ENCODE measurements at places on chromosomes 1 and 21.
A peak's percentile ranks its signal among the peaks of the same experiment; 100 is the strongest.

DNA sequence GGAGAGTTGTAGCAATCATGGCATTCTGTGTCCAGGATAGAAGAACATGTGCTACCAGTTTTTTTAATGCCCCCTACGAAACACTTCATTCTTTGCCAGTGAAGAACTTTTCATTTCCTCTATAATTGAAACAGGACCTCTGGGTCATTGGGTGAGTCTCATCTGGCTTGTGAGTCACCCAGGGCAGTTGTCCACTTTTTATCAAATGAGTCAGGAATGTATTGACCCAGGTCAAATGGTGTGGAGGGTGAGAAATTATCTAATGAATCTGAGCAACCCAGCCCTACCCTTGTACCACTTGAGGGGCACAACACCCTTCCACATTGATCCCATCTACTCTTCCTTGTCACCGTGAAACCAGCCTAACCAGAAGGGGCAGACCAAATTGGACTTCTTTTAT lies 417.3 kb upstream of the PROX1 start:
- no peak for DNase-seq

GRCh38 chr1:31416101-31416736 lies 3.2 kb downstream of the SERINC2 start:
- no peak for DNase-seq

- no peak for DNase-seq
These were observed 44.0 kb upstream of the GJB5 start for GRCh38 chr1:34710812-34711211.

- peak; percentile 30 for DNase-seq
These were observed 37.1 kb upstream of the CD55 start for GRCh38 chr1:207284209-207284897.

DNA sequence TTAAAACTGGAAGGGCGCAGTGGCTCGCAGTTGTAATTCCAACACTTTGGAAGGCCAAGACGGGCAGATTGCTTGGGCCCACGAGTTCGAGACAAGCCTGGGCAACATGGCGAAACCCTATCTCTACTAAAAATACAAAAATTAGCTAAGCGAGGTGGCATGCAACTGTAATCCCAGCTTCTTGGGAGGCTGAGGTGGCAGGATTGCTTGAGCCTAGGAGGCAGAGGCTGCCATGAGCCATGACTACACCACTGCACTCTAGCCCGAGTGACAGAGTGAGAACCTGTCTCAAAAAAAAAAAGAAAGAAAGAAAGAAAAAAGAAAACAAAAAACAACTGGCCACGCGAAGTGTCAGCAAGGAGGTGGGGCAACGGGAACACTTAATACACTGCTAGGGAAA lies 6.3 kb downstream of the UBE2G2 start:
- DNase-seq: no peak

GRCh38 chr21:42747746-42748351 lies 94.4 kb downstream of the PDE9A start:
- no peak for DNase-seq

DNA sequence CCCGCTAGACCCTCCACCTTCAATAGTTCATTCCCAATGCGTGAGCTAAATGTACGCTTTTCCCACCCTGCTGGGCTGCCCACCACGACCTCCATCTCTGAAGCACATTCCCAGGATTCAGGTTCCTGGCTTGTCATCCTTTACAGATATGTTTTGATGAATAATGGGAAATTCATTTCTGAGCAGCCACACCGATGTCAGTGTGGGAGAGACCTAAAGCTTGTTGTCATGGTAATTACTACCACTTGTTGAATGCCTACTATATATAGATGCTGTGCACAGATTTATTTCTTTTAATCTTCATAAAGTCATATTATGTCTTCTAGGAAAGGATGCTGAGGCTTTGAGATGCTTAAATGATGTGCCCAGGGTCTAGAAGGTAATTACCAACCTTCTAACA lies 8.0 kb downstream of the RCSD1 start:
- DNase-seq: no peak

GRCh38 chr1:1274931-1275431 lies 1.3 kb upstream of the UBE2J2 start:
- no peak for DNase-seq

DNA sequence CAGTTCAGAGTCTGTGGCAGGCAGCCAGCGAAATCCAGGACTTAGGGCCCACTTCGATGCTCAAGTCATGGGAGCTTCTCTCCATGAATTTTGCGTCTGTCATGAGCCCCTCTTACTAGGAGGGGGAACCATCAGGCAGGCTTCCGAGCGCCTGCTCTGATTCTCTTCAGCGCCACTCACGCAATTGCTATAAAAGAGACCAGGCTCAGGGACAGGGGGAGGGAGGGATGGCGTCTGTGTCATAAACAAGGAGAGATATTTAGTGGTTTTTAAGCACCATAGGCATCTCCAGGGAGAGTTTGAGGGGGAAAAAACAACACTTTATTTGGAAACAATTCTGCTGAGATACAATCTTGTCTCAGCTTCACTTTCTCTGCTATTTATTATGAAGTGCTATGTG lies 60.6 kb downstream of the NAV1 start:
- DNase-seq: peak; percentile 89

- DNase-seq: no peak
These were observed 36.2 kb upstream of the TNFRSF1B start for GRCh38 chr1:12130466-12131130.

DNA sequence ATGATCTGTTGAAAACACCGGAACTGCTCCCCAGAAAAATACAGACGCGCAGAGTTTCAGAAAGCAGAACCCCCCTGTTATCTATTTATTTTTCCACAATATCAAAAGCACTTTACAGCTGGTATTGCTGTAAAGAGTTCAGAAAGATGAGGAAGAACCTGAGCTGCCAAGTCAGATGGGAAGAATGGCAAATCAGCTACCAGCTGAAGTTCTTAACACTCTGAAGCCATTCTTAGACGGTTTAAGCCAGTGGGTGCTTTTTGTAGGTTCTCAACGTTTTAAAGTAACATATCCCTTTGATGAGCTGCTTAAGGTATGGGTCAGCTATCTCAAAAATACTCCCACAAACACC lies 714 bp upstream of the AKIRIN1 start:
- peak; percentile 13 for DNase-seq

GRCh38 chr1:31027693-31028526 lies 37.6 kb downstream of the PUM1 start:
- no peak for DNase-seq

DNA sequence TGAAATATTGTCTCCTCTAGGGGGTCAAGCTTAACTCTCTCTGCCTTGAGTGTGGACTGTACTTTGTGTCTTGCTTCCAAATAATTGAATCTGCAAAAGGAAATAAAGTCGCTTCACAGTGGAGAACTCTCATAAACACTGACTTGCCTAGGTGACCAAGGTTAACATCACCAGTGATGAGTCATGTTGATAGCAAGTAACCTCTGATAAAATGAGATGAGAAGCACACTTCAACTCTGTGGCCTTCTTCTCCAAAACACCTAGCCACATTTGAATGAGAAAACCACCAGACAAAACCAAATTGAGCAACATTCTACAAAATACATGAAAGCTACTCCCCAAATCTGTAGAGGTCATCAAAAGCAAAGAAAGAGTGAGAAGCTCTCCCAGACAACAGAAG lies 37.6 kb downstream of the PDE4B start:
- no peak for DNase-seq

GRCh38 chr21:37273911-37274690 lies 7.0 kb upstream of the VPS26C start:
- no peak for DNase-seq

DNA sequence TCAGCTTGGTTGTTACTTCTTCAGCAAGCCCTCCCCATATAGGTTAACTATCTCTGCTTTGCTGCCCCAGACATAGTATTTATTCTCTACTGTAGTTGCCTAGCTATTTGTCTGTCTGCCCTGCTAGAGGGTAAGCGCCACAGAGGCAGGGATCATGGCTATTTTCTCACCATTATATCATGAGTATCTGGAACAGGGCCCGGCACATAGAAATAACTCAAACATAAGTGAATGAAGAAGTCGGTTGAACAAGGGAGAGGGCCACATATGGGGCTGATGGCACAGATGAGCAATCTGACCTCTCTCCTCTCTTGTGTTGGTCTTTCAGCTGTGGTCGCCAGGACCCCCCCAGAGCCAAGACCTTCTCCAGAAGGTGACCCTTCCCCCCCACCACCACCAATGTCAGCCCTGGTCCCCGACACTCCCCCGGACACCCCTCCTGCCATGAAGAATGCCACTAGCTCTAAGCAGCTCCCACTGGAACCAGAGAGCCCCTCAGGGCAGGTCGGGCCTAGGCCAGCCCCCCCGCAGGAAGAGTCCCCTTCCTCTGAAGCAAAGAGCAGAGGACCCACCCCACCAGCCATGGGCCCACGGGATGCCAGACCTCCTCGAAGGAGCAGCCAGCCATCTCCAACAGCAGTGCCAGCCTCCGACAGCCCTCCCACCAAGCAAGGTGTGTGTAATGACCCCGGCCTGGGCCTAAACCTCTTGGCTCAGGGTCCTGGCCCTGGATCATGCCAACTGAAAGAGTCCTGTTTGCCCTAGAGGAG lies 14.9 kb downstream of the MAP7D1 start:
- no peak for DNase-seq

GRCh38 chr1:188827400-188827799 lies 1650.3 kb downstream of the BRINP3 start:
- DNase-seq: no peak

GRCh38 chr1:205301842-205302588 lies 19.5 kb downstream of the NUAK2 start:
- peak; percentile 45 for DNase-seq

- no peak for DNase-seq
These were observed 18.5 kb upstream of the EXO1 start for GRCh38 chr1:241829468-241829867.

GRCh38 chr1:156429313-156430060 lies 60.5 kb downstream of the RHBG start:
- DNase-seq: no peak

- peak; percentile 15 for DNase-seq
These were observed 137.8 kb downstream of the BARHL2 start for GRCh38 chr1:90579212-90579802.

GRCh38 chr1:25516686-25517085 lies 26.7 kb upstream of the LDLRAP1 start:
- DNase-seq: no peak

DNA sequence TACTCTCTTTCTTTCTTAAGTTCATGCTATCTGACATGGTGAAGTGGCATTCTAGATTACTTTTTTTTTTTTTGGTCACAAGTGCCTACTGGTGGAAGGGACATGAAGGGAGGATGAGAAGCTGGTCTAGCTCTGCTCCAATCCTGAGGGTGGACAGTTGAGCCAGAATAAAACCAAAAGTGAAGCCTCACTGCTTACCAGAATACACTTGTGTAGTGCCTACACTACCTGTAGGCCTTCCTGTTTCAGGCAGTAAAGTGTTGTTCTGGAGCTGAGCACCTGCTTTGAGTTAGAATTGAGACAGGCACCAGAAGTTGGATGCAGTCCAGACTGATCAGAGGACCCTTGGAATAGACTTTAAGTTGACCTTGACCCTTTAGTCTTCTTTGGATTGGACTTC lies 40.4 kb upstream of the APOBEC4 start:
- DNase-seq: no peak

DNA sequence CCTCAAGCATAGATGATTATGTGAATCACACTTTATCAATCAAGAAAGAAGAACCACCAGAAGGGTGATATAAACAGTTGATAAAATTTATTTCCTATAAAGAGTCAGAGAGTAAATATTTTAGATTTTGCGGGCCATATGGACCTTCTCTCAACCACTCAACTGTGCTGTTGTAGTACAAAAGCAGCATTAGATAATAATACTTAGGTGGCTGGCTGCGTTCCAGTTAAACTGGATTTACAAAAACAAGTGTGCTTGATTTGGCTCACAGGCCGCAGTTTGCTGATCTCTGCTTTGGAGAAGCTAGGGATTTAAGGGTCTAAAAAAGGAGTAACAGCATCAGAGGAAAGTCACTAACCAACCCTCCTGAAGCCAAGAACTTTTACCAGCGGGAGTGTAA lies 1406.0 kb downstream of the KCNT2 start:
- no peak for DNase-seq

GRCh38 chr21:46159390-46159789 lies 4.0 kb upstream of the FTCD start:
- no peak for DNase-seq

GRCh38 chr1:177907000-177907399 lies 62.9 kb downstream of the SEC16B start:
- DNase-seq: no peak

Measured in fibroblast of skin of right quadriceps (primary cell).